ENCODE measurements at places on chromosomes 11 and 22. TPM values are rescaled to one million over a fixed set of nuclear protein-coding genes. Genes with fewer than 3 reads are reported as not detected.

LMO1 gene
- not detected for total RNA-seq

SCGB1A1 gene
- total RNA-seq: not detected

SNX19 gene
- 108 TPM for total RNA-seq

CTSF gene
- total RNA-seq: 52.2 TPM

BACE1-AS gene
- total RNA-seq: 5.4 TPM

ANO9 gene
- total RNA-seq: not detected

TRIM34 gene
- total RNA-seq: 14.9 TPM

UEVLD gene
- total RNA-seq: 21.8 TPM

GGTLC2 gene
- total RNA-seq: not detected

CHRNA10 gene
- total RNA-seq: 1.1 TPM

UVRAG gene
- total RNA-seq: 22.4 TPM

CERK gene
- 67.2 TPM for total RNA-seq

HSD17B12 gene
- 108 TPM for total RNA-seq

VPREB1 gene
- not detected for total RNA-seq

RIMBP3C gene
- total RNA-seq: not detected

MYH9 gene
- 1,213 TPM for total RNA-seq

HEPHL1 gene
- total RNA-seq: not detected

ARHGAP20 gene
- 3.0 TPM for total RNA-seq

OR4C15 gene
- total RNA-seq: not detected

C11orf86 gene
- not detected for total RNA-seq

PRRG4 gene
- total RNA-seq: 0.89 TPM

PPP6R2 gene
- total RNA-seq: 70.7 TPM

OR2AT4 gene
- not detected for total RNA-seq

OR51I1 gene
- total RNA-seq: not detected

MS4A4A gene
- total RNA-seq: not detected

SMC1B gene
- not detected for total RNA-seq

SYT9 gene
- total RNA-seq: 0.07 TPM

RTN3 gene
- 83.3 TPM for total RNA-seq

OR52A1 gene
- total RNA-seq: not detected

BID gene
- 12.4 TPM for total RNA-seq

Measured in smooth muscle cell of the pulmonary artery (primary cell).